ENCODE measurements at places on chromosomes 2 and 18.

DNA sequence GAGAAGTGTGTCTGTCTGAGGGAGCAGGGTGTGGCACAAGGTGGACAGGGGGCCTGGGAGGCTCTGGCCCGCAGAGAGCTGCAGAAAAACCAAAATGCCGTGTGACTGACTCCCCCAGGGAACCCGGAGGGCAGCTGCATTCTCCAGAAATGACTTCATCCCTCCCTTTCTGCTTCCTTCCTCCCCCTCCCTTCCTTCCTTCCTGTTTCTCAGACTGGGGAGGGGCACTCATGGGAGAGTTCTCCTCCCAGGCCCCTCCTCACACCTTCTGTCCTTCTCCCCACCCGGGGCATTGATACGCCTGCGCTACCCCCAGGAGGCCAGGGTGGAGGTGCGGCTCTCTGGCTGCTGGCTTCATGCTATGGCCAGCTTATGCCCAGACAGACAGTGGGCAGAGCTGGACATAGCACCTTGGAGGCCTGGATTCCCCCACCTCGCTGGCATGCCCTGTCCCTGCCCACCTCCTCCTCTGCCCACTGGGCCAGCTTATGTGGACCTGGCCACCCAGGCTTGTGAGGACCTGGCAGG lies 8.2 kb upstream of the GPR17 start:
- no peak for DNase-seq

DNA sequence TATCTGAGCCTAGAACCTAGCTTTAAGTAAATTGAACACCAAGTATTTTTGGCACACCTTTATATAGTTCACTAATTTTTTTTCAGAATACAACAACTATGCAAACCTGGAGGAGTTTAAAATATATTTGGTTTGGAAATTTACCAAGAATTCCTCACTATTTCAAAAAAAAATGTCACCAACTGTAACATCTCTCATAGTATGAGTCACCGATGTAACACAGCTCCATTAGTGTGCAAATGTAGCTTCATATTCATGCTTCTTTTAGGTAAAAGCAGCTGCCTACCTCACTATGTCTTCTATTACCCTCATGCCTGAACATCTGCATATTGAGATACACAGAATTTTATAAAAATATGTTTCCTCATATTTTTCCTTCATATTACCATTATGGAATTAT lies 80.5 kb downstream of the NRXN1 start:
- DNase-seq = no peak

DNA sequence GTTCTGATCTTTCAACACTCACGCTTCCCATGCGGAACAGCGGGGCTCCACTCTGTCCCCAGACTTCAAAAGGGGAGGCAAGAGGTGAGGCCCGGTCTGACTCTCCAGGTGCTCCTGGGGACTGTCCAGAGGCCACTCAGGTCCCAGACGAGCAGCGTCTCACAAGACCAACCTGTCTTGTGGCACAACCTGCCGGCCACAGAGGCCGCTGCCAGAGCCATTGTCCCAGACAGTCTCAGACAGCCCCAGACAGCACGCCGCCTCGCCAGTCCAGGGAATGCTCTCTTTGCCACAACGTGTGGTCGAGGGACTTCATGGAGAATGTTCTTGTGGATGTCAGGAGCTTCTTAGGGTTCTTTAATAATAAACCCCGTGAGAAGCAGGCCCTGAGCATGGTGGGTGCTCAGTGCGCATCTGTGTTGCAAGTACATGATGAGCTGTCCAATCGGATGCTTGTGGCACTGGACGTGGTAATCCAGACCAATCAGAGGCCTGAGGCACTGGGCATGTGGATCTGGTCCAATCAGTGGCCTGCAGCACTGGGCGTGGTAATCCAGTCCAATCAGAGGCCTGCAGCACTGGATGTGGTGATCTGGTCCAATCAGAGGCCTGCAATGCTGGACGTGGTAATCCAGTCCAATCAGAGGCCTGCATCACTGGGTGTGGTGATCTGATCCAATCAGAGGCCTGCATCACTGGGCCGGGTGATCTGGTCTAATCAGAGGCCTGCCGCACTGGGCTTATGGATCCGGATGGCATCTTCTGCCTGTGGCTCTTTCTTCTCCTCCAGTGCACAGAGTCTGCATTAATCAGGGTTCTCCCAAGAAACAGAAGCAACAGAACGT lies 76.4 kb downstream of the TMEM18 start:
- no peak for DNase-seq

DNA sequence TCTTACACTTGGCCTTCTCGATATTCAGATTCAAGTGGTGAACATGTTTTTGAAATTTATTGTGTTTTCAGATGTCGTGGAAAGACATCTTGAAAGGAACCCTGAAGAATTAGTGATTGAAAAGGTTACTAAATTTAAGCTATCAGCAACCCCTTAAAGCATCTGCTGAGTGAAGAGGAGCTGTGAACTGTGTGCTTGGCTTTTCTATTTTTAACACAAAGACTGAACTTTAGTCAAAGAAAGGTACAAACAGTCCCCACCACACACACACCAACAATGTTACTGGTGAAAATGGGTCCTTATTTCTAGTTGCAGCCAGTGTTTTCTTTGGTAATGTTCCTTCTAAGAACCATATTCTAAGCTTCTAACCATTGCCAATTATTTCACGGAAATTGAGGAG lies 95.1 kb downstream of the CYRIA start:
- no peak for DNase-seq

- DNase-seq = no peak
Measured at GRCh38 chr18:45836242-45837205, 11.0 kb downstream of the SIGLEC15 start.

- DNase-seq = no peak
Measured at GRCh38 chr2:195363496-195363895, 293.5 kb upstream of the SLC39A10 start.

GRCh38 chr2:173599821-173600359 lies 245.2 kb downstream of the CDCA7 start:
- no peak for DNase-seq

DNA sequence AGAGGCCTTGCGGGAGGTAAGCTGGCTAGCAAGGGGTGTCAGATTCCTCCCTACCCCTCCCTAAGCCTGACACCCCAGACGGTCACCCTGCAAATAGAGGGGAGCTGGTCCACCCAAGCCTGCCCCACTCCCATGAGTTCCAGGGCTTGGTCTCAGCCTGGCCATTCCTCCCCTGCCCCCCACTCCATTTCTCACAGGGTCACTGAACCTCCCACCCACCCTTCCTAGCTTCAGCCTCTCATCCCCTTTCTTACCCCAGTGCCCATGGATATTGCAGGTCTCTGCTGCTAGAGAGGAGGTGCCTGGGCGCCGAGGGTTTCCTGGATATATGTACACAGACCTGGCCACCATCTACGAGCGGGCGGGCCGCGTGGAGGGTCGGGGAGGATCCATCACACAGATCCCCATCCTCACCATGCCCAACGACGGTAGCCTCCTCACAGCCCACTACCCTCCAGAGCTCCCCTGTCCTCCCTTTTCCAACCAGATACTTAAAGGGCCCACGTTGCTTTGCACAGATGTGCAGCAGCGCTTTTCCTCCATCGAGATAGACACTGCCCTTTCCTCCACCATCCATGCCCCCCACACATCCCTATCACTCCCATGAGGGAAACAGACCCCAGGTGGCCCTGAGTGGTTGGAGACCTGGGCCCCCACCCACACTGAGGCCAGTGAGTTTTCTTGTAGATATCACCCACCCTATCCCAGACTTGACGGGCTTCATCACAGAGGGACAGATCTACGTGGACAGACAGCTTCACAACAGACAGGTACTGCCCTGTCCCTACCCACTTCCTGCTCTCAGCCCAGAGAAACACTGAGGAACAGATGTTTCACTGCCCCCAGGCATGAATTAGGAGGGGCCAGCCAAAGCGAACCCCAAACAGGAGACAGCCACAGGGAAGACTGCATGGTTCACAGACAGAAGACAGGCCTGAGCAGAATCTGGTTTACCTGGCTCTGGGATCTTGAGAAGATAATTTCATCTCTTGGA lies 15.2 kb upstream of the ANKRD53 start:
- DNase-seq = no peak

DNA sequence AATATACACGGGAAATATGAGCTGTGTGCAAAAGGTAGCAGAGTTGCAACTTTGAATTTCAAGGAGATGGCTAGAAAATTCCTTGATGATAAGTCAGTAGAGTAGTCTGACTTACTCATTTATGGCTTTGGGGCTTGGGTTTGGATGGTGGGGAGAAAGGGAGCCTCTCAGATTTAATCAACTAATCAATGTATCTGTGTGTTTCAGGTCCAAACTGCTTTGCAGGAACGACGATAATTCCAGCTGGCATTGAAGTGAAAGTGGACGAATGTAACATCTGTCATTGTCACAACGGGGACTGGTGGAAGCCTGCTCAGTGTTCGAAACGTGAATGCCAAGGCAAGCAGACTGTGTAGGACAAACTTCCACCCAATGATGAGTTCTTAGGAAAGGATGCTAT lies 164.6 kb downstream of the VWC2L start:
- DNase-seq = no peak

DNA sequence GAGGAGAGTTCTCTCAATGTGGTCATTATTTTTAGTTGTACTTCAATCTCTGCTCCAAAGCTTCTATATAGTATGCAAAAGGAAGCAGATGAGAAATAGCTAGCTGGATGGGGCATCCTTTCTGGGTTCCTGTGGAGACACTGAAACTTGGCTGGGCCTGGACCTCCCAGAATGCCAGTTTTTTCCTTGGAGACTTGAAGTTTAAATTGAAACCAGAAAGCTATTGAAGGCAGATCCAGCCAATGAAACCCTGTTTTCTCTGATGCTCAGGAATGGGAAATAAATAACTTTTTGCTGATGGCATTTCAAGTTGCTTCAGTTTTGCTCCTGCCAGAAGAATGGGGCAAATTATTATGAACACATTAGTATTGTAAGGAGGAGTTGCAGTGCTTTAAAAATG lies 2.9 kb downstream of the SETBP1 start:
- no peak for DNase-seq

GRCh38 chr18:4203568-4204437 lies 251.3 kb downstream of the DLGAP1 start:
- peak; percentile 20 for DNase-seq

DNA sequence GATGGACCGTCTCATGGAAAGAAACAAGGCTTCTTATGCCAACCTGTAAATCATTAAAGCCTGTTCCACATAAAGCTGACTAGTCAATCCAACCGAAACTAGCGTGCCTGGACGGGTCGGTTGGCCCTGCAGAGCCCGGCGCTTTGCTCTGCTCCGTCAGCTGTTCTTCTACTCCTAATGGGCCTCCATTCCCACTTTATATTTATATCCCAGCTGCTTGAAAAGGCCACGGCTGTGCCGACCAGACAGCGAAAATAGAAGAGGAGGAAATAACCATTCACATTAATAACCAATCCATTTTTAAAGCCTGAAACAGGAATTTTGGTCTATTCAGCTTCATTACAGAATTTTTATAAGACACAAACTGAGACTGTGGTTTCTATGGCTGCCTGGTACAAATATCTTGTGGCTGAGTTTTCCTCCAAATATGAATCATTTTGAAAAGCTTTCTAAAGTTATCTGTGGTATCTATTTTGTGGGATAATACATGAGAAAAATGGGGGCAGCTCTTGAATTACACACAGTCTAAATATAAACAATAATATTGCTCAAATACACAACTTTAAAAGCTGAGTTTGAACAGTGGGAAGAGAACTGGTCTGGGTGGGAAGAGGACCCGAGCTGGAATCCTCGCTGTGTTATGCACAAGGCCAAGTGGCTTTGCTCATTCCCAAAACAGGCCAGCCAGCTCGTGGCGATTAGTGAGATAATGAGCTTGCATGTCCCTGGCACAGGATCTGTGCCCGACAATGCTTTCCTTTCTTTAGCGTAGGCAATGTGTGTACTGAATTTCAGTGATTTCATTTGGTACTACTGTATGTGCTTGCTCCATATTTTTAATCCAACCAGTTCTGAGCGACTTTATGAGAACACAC lies 10.5 kb upstream of the FAM124B start:
- DNase-seq = peak; percentile 75

Data from NCI-H1105 treated with DMSO at 0.1 percent for 48 hours (cell line).